Hindlimb muscle (tissue), 1 donor: ENCODE measurements at places on chromosomes 11 and 22. TPM values are rescaled to one million over a fixed set of nuclear protein-coding genes. Genes with fewer than 3 reads are reported as not detected.

- DNase-seq, result no peak
These were observed 6.6 kb downstream of the DGCR2 start for GRCh38 chr22:19115628-19116027.

MLC1 gene
- 1.3 TPM for polyA plus RNA-seq

MMP12 gene
- polyA plus RNA-seq, result not detected

DNA sequence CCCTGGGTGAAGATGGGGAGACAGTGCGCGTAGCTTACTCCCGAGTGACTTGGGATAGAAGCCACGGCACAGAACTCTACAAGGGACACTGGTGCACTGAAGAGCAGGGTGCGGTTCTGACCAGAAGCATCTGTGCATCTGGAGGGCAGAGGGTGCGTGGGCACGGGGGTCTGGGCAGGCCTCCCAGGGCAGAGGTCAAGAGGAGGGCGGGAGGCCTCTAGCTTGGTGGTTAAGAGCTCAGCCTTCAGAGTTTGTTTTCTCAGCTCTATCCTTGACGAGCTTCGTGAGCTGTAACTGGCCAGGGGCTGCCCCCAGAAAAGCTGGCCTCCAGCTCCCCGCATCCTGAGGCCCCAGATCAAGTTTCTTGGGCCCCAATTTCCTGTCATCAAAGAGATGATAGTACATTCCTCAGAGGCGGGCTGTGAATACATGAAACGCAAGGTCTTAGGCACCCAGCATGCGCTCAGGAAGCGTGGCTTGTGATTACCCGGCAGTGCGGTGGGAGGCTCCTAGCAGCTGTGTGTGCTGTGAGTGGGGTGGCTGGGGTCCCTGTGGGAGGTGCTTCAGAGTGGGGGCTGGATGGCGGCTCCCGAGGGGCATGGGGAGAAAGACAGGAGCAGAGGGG, 6.0 kb upstream of the BID start:
- DNase-seq, result no peak

- DNase-seq, result no peak
These were observed 3.4 kb downstream of the CTNND1 start for GRCh38 chr11:57764972-57765371.

GCAT gene
- polyA plus RNA-seq, result 5.6 TPM

DNA sequence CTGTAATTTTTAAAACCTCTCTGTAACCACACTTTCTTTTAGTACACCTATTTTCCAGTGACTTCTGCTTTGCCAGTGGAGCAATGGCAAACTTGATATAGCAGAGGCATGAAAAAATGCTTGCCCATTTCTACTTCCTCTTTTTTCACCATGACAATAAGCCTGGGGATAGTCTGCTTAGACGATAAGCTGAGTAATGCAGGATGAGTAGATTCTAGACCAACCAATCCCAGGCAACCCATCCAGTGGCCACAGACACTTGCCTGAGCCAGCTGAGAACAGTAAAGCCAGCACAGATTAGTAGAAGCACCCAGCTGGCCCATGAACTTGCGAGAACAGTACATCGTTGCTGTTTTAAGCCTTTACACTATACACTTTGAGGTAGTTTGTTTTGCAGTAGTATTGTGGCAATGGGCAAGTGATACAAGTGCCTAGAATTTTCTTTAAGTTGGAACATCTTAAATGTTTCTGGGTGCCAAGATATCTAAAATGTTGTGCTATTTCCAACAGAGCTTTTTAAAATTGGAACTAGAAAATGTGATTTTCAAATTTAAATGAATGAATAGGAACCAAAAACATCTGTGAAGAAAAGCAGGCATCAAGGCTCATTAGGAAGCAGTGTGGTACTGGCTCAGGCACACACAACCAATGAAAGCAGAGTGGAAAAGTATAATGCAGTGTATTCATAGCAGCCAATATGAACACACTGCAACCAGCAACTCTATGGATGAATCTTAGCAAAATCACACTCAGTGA, 37.7 kb downstream of the DDI1 start:
- no peak for DNase-seq

DNA sequence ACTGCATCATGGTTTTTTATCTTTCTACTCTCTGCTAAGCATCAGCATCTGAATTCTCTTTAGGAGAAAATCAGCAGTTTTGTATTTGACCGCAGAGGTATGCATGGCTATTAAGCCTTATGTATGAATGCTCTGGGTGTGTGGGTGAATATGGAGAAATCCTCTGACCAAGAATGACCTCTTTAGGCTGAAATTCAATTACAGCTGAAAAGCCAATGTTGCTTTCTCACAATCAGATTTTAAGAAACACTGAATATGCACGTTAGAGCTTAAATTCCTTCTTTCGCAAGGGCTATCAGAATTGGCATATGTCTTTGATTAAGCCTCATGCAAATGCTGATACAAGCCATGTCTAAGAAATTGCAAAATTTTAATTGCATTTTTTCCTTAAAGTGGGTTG, 43.2 kb downstream of the ARHGAP42 start:
- no peak for DNase-seq

DCHS1 gene
- 43.8 TPM for polyA plus RNA-seq
